ENCODE measurements at places on chromosomes 5 and 9.

- no peak for DNase-seq
These were observed 93.1 kb downstream of the MRPS27 start for GRCh38 chr5:72226950-72227349.

GRCh38 chr9:135251996-135252760, 164.7 kb downstream of the OLFM1 start:
- DNase-seq, result no peak

DNA sequence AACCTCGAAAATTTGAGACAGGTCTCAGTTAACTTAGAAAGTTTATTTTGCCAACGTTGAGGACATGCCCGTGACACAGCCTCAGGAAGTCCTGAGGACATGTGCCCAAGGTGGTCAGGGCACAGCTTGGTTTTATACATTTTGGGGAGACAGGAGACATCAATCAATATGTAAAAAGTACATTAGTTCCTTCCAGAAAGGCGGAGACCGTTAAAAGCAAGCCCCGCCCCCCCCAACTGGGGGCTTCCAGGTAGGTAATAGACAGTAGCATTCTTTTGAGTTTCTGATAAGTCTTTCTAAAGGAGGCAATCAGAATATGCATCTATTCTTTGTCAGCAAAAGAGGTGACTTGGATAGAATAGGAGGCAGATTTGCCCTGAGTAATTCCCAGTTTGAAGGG, 599 bp upstream of the MOCS2 start:
- DNase-seq, result no peak

DNA sequence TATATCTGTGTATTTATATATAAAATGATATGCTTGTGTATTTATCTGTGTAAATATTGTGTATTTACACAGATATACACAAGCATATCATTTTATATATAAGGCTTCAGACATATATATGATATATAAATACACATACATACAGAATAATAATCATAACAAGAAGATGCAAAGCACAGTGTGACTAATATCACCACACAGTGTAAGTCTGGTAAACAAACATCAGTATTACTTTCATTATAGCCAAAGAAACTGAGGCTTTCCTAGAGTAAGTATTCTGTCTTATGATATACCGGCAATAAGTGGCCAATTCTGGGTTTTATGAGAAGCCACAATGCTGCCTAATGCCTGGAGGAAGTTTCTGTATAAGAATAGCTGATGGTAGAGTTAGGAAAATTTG, 29.9 kb upstream of the RAPGEF6 start:
- DNase-seq, result no peak

- no peak for DNase-seq
These were observed 129.5 kb upstream of the LRRTM2 start for GRCh38 chr5:139004374-139005307.

DNA sequence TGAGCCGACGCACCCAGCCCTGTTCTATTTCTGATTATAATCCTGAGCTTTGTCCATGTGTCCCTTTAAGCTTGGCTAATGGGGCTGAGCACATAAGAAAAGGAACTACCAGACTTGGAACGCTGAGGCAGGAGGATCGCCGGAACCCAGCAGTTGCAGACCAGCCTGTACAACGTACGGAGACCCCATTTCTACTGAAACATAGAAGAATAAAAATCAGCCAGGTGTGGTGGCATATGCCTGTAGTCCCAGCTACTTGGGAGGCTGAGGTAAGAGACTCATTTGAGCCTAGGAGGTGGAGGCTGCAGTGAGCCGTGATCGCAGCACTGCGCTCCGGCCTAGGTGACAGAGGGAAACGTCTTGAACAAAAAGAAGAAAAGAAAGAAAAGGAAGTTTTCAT, 22.3 kb downstream of the TRIM7 start:
- DNase-seq, result no peak

GRCh38 chr5:1535646-1536045, 11.9 kb upstream of the LPCAT1 start:
- no peak for DNase-seq

DNA sequence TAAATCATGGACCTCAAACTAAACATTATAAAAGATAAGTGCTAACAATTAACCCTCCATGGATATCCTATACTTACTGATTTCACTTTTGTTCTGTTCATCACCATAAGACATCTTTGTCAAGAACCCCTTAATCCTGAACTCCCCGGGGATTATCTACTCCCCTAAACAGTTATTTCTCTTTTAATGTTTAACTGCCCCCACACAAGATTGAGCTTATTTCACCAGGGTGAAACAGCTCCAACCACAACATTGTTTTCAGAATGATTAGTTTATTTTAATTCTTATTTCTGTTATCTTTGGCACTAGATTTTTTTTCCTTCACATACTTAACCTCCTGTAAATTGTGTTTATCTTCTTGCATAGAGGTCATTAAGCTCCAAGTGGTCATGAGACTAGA, 103.2 kb upstream of the HCN1 start:
- DNase-seq, result no peak

DNA sequence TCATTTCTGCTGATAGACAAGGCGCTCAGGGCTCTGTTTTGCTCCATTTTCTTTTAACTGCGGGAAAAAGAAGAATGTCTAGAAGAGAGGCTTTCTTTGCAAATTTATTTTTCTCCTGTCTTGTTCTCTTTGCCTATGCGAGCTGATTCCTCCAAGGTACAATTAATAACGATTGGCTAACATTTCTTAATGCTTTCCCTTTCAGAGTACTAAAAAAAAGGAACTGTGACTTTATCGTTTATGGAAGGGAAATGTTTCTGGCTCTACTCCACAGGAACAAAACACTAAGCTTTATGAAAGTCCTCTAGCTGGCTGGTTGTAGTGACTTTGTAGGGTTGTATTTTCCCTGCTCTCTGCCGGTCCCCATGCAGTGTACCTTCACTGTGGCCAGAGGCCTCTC, 11.7 kb downstream of the NSG2 start:
- DNase-seq, result no peak

- no peak for DNase-seq
These were observed 6.1 kb downstream of the CCNI2 start for GRCh38 chr5:132753135-132753987.

DNA sequence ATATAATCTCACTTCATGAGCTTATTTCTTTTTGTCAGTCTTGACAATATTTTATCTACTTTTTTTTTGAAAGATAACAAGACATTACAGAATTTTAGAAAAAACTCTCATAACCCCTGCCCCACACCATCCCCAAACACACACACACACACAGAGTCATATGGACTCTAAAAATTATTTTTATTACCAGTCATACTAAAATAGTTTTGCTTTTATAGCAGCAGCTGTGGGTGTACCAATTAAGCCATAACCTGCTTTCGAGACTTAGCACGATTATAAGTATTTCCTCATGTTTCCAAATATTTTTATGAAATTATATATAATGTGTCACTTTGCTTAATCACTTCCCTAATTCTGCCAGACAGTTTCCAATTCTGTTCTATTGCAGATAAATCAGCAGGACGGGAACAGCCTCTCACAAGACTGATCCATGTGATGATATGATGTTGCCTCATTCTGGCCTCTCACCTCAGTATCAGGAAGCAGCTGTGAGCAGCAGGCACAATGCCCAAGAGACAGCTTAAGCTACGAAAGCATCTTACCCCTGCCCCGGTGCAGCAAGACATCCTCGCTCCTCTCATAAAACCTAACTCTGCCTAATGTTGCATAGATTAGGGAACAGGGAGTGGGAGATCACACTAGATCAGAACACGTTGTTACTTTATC, 7.0 kb downstream of the PDCL start:
- no peak for DNase-seq

GRCh38 chr5:140925806-140926442, at the start of gene PCDHAC1:
Gene PCDHAC1, plus strand, starts transcription at chr5:140926299. Its CDS starts 594 bp downstream, at chr5:140926893.
- DNase-seq, result no peak
